ENCODE measurements at places on chromosomes 12 and 14.

DNA sequence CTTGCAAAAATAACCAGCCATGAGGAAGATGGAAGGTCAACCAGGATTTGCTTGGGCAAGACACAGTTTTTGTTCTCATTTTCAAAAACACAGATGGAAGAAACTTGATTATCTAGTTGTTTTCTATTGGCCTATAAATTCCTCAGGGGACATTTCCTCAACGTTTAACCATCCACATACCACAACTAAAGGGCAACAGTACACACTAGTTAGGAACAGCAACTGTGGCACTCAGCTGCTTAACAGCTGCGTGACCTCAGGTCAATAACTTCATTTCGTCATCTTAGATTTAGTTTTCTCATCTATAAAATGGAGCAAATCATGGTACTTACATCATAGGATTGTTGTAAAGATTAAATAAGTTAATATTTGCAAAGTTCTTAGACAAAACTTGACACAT is 18.7 kb downstream of the SSTR1 start:
- no peak for DNase-seq

- DNase-seq, result no peak
These were observed 84.9 kb downstream of the CCDC60 start for GRCh38 chr12:119419381-119419780.

DNA sequence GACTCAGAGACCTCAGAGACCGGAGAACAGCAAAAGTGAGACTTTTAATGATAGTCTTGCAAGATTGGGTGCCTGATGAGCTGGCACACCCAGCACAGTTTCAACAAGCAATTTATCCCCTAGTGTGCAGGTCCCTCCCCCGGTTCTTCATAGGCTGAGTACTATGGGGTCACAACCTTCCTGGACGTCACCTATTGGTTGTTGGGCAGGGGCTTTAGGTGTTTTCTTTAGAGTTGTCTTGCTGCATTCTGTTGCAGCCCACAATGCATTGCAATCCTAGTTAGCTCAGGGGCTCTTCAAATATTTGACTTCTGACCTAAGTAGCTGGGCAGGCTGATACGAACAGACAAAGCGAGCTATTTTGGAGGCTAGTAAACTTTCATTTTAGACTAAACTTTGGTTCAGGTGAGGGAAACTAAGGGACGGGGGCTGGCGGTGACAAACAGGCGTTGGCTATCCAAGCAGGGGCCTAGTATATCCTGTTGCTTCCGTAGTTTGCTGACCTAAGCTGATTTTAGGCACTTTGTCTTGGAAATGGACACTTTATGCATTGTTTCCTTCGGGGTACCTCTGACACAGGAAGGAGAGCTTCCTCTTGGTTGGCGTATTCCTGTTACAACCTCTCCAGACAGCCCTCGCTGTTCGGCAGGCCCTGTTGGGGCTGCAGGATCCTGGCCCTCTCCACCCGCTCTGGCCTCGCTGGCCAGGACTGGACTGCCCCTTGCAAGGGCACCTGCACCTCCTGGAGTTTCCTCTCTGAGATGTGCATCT is 14.1 kb downstream of the SIVA1 start:
- DNase-seq, result no peak

DNA sequence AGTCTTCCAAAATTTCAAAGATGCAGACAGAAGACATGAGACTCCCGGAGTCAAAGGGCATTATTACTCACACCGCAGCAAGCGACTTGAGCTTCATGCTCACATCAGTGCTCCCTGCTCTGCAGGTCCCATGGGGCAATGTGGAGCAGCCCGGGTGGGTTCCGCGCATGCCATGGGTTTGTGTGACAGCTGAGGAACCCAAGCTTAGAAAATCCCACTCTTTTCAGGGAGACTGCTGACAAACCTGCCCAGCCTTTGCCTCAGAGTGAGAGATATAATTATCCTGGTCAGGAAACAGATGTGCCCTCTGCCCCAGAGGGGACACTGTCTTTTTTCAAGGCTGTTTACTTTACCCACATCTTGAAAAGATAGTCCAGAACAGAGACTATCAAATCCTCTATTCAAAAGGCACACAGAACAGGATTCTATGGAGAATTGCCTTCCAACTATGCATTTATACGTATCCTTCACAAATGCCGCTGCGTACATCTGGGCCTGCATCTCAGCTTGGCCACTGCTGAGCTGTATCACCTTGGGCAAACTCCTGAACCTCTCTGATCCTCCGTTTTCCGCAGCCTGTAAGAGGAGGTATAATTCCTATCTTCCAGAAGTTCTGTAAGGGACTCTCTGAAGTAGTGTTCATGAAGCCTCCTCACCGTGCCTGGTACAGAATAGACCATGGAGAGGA is 16.0 kb downstream of the C14orf132 start:
- no peak for DNase-seq

- no peak for DNase-seq
These were observed 88.3 kb upstream of the ATP2B1 start for GRCh38 chr12:89796798-89797382.

DNA sequence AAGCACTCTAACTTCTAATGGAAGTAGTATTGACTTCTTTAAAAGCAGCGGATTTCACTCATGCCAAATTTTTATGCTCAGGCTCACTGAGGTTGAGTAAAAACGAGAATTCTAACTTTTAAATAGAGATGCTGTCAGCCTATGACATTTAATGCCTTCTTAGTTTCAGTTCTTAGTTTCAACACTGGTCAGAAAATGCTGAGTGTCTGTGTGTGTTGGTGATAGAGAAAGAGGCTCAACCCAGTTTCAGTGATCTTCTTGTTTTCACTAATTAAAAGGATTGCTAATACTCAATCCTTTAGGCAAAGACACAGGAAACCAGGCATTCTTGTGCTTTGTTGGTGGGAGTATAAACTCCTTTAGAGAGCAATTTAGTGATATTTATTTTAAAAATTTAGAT is 31.0 kb downstream of the PEBP1 start:
- no peak for DNase-seq

DNA sequence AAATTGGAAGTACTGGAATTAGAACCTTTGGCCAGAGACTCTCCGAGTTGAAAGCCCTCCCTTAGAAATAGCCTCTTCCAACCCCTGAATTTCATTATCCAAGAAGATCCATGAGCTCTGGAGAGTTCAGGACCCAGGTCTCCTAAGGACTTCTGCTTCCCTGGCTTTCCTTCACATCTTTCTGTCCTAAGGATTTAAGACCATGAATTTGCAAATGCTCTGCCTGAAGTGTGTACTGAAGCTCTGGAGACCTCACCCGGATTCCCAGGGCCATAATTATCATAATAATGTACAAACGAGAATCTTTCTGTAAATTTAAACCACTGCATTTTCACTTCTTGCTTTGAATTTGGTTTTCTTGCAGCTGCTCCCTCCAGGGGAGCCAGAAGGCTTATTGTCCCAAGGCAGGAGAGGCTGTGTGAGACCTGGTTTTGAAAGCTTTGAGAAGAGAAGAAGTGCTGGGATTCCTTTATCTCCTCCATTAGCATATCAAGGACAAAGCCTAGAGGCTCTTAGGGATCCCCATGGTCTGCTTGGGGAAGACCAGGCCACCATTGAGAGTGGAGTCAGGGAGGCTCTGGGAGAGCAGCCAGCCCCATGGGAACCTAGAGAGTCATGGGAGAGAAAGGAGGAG is 41.1 kb downstream of the GLRX5 start:
- DNase-seq, result no peak

DNA sequence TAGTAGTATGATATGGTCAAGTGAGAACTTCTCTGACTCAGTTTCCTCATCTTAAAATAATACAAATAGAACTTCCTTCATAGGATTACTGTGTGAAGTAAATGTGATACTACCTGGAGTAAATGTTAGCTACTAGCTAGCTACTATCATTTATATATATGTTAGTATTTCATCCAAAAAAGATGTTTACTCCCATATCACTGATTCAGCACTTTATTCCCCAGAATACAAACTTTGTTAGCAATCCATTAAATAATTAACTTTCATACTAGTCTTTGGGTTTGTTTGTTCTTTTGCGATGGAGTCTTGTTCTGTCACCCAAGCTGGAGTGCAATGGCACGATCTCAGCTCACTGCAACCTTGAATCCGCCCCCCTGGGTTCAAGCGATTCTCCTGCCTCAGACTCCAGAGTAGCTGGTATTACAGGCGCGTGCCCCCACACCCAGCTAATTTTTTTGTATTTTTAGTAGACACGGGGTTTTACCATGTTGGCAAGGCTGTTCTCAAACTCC is 8.4 kb downstream of the SBNO1 start:
- DNase-seq, result no peak

DNA sequence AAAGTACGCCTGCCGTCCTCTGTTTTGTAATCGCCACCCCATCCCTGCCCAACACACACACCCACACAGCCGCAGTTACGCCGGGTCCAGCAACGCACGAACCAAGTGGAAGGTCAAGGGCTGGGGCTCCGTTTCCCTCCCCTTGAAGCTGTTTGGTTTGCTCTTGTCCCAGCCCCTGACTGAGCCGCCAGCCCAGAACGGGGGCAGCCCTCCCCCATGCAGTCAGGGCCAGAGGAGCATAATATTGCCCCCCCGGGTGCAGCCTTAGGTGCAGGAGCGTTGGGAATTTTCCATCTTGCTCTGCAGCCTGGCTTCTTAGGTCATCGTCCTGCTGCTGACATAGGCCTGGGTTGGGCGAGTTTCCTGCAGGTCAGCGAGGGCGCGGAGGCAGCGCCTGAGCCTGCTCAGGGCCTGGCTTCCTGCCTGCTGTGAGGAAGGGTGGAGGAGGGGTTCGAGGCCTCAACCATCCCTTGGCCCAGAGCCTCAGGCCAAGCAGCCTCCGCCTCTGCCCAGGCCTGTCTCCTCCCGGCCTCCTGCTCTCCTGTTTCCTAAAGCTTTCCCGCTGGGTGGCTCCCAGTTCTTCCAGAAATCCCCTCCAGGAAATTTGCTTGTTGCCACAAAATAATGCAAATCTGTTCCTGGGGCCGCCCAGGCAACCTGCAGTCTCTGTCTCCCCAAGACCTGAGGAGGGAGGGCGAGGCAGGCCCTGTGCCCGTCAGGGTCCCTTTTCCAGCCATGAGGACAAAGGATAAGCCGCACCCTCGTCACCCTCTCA is 44.5 kb downstream of the PSMA6 start:
- peak; percentile 81 for DNase-seq

DNA sequence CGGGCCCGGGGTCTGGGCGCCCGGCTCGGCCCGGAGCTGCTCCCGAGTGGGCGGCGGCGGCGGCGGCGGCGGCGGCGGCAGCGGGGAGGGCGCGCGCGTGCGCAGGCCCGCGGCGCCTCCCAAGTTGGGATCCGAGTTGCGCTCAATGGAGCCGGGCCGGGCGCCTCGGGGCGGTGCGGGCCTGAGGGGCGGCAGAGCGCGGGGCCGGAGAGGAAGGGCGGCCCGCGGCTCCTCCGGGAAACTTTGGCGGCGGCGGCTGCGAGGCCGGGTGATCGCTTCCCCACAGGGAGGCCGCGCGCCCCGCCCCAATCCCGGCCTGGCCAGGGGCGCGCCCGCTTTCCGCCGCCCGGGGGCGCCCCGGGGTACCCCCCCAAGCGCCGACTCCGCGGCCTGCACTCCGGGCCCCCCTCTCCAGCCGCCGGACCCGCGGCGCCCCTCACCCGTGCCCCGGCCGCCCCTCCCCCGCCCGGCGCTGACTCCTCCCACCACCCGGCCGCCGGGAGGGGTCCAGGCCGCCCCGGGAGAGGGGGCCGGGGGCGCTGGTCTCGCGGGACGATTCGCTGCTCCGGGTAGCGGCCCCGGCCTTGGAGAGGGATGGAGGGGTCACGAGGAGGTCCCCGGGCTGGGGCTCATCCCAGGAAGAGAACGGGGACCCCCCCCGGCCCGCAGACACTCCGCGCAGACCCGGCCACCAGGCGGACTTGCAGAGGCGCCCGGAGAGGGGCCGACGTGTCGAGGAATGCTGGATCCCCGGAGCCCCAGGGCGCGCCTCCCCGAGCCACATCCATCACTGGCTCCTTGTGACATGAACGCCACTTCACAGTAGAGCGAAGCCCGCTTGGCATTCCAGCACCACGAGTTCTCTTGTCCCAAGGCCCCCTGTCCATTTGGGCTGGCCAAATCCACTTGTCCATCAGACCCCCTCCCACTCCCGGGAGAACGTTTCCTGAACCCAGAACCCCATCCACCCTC is at the start of gene RILPL1:
Gene RILPL1, minus strand, starts transcription at position 48 of the 972 bp plus-strand sequence. CDS start 237 bp downstream, outside the sequence.
- DNase-seq, result no peak

DNA sequence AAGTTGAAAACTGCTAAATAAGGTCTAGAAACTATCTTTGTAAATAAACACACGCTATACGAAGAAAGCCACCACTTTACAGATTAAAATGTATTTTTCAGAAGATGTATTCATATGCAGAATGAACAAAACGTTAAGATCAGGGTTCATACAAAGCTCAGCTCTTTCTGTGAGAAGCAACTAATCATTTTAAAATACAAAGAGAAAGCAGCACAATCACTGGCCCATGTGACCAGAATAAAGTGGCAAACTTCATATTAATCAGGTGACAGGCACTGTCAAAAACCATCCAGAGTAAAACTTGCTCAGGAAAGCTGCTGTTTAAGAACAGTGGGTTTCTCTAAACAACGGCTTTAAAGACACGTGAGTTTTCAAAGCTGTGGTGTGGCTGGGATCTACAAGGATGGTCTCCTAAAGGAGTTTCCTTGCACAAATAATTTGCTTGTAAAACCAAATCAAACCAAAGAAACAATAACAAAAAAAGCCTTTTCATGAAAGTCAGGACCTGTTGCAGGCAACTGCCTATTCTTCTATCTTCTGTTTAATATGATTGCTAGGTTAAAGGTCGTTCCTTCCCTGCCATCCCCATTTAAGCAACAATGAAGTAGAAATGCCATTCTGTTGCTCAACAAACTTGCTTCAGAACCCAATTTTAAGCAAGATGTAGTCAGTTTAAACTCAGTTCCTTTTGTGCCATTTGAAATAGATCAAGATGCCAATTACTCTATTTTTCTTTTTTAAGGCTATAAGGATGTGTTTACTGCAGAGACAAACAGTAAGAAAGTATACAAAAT is 22.3 kb downstream of the SEL1L start:
- DNase-seq, result no peak

DNA sequence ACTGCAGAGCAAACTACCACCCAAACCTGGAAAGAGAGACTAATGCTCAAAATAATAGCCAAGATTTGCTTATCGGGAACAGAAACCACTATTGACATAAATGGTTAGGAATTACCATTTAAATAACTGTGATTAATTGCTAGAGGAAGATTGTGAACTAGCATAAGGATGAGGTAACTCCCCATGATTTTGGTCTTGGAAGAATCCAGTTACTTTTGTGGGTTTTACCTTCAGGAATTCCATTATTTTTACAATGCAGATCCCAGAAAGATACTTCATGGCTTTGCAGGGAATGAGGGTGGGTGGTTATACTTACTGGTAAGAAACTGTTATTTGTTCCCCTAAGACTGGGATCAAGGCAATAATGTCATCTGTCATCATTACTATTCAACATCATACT is 652.9 kb upstream of the FLRT2 start:
- DNase-seq, result no peak

Measured in SHP77 treated with DMSO at 0.1 percent for 48 hours (cell line).